NCI-H1930 (cell line): ENCODE measurements at places on chromosomes 4 and X.

DNA sequence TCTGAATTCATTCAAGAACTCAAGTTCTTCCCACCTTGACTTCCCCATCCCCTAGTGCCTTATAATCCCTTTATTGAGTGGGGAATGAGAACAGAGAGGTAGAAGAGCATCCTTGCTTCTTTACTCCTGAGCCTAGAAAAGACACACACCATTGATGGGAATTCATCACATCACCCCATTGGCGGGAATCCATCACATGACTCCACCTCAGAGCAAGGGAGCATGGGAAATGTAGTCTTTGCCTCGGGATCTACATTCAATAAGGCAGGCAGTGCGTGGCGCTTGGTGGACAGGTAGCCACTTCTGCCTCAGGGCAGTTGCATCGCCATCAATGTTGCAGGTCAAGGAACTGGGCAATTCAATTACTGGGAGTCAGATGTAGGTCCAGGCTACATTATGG, 50.7 kb downstream of the MXRA5 start:
- no peak for DNase-seq

GRCh38 chr4:163195247-163195765, 28.6 kb upstream of the NAF1 start:
- no peak for DNase-seq

GRCh38 chr4:163237856-163238255, 71.2 kb upstream of the NAF1 start:
- no peak for DNase-seq

GRCh38 chr4:121827853-121828252, 4.2 kb upstream of the CCNA2 start:
- no peak for DNase-seq

- no peak for DNase-seq
Measured at GRCh38 chr4:107774681-107775080, 50.1 kb upstream of the SGMS2 start.

DNA sequence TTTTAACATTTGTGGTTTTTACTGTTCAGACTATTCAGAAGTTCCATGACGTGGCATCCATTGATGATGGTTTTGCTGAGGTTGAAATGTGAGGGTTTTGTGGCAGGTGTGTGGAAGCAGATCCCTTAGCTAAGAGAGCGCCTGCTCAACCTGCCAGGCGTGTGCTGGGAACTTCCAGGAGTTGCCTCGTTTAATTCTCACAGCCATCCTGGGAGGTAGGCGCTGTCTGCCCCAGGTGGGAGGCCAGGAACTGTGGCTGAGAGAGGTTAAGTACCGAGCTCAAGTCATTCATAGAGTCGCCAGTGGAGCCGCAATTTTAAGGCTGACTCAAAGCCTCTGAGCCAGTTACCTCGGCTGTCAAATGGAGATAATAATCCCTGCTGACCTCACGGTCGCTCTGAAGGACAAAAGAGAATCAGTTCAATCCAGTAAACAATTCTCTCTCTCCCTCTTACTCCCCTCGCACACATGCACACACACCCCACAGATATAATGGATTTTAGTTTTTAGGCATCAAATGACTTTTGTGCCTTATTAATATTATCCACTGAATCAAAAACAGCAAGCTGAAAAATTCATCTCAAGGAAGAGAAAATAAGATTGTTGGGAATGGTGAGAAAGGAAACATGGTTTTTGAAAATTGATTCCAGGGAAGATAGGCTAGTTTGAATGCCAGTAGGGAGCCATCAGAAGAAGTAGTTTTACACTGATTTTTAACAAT, 171.3 kb downstream of the PTTG2 start:
- DNase-seq, result no peak
